ENCODE measurements at places on chromosomes 11 and 22.

GRCh38 chr22:27300536-27301285 lies 500.8 kb downstream of the MN1 start:
- no peak for DNase-seq

DNA sequence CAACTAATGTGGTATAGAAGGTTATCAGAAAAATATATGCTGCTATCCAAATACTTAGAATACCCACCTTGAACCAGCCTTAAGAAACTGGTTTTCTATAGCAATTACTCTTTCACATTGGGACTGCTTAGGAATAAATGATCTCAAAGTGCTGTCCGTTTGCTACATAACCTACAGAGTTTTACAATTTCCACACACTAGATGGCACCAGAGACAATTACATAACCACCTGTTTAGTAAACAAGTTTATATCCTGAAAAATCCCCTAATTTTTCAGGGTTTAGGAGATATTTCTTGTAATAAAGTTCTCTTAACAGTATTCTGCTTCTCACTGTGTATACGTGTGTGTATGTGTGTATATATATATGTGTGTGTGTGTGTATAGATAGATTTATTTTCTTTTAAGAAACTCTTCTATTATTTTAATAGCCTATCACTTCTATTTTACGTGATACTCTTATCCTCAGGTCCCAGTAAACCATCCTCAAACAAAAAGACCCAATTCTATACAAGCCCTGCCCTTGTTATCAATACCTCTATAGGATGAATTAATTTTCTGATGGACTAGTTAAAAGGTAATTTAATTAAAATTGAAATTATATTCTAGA lies 6.7 kb upstream of the OR5I1 start:
- DNase-seq = no peak

- no peak for DNase-seq
These were observed 55.0 kb upstream of the DEPDC7 start for GRCh38 chr11:32960553-32961164.

- DNase-seq = no peak
These were observed 31.1 kb downstream of the MRGPRX4 start for GRCh38 chr11:18203723-18204122.

DNA sequence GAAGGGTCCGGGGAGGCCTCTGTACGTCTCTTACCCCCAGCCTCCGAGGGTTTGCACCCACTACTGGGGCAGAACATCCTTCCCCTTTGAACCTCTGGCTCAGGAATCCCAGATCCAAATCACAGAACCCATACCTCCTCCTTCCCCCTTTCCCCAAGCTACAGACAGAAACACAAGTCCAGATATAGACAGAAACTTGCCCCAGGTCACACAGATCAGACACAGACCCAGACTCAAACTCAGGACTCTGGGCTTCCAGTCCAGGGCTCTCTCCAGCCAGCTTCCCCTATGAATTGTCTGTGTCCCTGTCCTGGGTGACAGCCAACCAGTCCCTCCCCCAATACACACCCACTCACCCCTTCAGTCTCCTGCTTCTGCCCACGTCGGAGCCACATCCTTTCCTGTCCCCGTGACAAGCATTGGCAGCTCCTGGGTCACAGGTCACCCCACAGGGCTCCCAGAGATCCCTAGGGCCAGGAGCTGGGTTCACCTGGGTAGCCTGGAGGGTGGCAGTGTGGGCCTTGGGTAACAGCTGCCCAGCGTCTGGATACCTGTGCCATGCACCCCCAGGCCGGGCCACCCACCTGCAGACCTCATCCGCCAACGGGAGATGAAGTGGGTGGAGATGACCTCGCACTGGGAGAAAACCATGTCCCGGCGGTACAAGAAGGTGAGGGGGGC lies 772 bp downstream of the TBC1D10C start:
- no peak for DNase-seq

GRCh38 chr11:11215058-11215815 lies 137.8 kb downstream of the CSNK2A3 start:
- DNase-seq = no peak

DNA sequence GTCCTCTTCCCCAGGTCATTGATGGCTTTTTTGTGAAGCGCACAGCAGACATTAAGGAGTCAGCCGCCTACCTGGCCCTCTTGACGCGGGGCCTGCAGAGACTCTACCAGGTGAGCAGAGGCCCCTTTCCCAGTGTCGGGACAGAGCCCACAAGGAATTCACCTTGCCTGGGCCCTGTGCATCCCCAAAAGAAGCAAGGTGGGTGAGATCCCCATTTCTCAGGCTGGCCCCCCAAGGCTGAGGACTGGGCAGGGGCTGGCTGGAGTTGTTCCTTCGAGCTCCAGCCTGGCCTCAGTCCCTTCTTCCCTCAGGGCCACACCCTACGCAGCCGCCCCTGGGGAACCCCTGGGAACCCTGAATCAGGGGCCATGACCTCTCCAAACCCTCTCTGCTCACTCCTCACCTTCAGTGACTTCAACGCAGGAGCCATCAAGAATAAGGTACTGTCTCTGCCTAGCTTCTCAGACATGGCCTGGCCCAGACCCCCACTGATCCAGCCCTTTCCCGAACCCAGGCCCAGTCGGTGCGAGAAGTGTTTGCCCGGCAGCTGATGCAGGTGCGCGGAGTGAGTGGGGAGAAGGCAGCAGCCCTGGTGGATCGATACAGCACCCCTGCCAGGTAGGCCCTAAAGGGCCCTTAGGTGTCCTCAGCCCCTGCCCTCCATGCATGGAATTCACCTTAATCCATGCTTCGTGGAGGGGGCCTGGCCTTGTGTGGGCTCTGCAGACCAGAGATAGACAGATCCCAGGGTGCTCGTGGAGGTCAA lies 4.7 kb downstream of the MUS81 start:
- no peak for DNase-seq

DNA sequence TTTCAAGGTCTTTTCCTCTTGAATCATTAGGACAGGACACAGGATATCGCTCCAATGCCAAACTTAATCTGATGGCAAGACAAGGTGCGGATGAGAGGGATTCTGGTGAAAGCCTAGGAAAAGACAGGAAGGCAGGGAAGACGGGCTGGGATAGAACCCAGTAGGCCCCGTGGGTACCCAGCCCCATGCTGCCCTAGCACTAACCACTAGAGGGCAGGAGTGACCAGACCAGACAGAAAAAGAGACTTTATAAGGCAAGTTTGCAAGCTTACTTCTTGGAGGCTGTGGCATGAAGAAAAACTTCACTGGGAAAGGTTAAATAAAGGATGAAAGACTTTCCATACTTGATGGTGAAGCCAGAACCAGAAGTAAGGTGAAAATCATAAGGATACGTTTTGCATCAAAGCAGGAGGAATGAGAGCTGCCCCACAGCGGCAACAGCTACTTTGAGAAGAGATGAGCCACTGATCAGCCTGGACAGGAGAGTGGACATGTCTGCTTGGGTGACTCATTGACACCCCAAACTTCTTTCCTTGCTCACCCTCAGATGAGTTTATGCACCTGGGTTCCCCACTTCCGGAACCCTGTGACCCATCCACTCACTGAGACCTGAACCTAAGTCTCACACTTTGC lies 39.8 kb downstream of the SYN3 start:
- no peak for DNase-seq

GRCh38 chr11:30852091-30852490 lies 265.9 kb upstream of the MPPED2 start:
- no peak for DNase-seq

DNA sequence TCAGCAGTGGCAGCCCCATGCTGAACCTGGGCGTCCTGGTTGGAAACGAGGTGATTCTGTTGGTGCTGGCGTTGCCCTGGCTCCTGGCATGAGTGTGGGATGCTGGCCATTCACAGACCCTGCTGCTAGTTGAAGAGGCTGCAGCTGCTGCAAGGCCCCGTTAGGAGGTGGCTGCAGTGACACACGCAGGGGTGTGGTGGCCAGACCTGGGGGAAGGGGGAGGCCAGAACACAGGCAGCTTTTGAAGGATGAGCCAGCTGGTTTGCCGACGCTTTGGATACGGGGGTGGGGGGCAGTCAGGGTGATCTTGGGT lies 77.2 kb downstream of the MORC2 start:
- no peak for DNase-seq

- no peak for DNase-seq
These were observed 12.3 kb downstream of the IPO7 start for GRCh38 chr11:9396752-9397151.

GRCh38 chr11:93844568-93844967 lies 5.8 kb downstream of the VSTM5 start:
- DNase-seq = no peak

Data from NCI-H187 (cell line).